ENCODE measurements at places on chromosomes 16 and 17.

GRCh38 chr17:73879987-73880386, 235.7 kb upstream of the SDK2 start:
- DNase-seq: no peak

GRCh38 chr17:79042421-79043190, 18.6 kb downstream of the C1QTNF1 start:
- DNase-seq: no peak

GRCh38 chr17:4559966-4560365, 411 bp downstream of the GGT6 start:
- DNase-seq: no peak

DNA sequence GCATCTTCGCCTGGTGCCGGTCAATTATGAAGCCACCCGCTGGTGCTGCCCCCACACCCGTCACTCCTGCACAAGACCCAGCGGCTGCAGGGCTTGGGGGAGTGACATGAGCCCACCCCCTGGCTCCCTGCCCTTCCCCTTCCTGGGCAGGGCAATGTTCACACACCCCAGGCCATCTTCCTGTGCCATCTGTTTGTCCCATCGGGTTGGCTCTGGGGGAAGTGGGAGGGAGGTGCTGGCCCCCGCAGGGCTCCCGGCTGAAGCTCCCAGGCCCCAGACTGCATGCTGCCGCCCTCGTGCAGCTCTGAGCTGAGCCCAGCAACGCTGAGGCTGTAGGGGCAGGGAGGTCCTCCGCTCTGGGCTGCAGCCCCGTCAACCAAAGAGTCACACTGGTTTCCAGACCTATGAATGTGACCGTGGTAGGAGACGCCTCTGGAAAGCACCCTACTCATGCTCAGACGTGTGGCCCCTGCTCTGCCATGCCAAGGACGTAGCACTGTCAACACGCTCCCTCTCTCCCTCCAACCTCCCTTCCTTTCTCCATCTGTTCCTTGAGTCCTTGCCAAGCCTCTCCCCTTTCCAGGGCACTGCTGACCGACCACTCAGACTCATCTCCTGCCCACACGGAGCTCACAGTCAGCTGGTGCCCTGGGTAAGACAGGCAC, 140.4 kb downstream of the ENGASE start:
- no peak for DNase-seq

DNA sequence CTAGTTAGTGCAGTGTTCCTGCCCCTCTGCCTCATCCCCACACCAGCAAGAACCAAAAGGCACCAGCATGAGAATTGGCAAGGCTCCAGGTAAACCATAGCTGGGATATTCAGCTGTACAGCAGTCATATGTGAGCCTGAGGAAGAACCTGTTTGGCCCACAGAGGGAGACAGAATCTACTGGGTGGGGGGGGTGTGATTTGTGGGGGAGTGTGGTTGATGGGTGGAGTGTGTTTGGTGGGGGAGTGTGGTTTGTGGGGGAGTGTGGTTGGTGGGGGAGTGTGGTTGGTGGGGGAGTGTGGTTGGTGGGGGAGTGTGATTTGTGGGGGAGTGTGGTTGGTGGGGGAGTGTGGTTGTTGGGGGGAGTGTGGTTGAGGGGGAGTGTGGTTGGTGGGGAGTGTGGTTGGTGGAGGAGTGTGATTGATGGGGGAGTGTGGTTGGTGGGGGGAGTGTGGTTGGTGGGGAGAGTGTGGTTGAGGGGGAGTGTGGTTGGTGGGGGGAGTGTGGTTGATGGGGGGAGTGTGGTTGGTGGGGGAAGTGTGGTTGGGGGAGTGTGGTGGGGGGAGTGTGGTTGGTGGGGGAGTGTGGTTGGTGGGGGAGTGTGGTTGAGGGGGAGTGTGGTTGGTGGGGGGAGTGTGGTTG, 19.5 kb downstream of the MINK1 start:
- DNase-seq: no peak

DNA sequence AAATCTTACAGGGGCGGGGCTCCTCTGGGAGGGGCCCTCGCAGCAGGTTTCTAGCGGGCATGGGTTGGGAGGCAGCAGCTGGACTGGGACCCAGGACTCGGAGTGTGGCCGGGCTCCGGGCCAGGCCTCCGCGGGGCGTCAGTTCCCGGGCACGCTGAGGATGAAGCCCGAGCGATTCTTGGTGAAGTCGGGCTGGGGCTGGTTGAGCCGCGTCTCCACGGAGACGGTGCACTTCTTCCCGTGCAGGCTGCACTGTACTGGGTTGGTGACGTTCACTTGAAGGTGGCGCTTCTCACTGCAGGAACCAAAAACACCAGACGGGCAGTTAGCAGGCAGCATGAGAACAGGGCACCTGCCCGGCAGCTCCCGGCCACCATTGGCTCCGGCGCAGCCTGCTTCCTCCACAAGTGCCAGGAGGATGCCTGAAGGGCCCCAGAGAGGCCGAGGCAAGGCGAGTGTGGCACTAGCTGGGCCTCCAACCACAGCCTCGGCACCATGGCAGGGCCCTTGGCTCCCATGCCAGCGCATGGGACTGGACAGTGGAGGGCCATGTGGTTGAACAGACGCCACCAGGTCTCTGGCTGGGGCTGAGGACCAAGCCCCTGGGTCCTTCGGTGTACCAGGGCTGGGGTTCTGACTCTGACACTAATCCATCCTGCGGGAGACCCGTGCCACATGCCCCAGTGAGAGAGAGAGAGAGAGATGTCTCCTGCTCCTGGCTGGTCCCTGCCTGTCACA, 8.0 kb downstream of the CDK5R1 start:
- DNase-seq: peak; percentile 29

- peak; percentile 41 for DNase-seq
Observed at GRCh38 chr16:14559809-14560241, 70.2 kb downstream of the PARN start.

DNA sequence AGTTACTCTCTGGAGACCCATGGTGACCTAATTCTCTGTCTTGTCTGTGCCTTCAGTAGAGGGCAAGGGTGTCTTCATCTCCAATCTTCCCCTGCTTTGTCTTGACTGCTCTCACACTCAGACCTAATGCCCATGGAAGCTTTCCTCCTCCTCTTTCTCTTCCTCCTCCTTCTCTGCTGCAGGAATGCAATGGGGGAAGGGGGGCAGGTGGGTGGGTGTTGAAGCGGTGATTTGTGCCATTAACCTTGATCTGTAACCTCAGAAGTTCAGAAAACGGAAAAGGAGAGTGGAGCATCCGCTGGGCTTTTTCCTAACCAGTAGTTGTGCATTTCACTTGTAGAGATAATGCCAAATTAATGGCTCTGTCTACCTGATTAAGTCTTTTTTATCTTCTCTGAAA, 172.3 kb upstream of the CDH11 start:
- DNase-seq: no peak

DNA sequence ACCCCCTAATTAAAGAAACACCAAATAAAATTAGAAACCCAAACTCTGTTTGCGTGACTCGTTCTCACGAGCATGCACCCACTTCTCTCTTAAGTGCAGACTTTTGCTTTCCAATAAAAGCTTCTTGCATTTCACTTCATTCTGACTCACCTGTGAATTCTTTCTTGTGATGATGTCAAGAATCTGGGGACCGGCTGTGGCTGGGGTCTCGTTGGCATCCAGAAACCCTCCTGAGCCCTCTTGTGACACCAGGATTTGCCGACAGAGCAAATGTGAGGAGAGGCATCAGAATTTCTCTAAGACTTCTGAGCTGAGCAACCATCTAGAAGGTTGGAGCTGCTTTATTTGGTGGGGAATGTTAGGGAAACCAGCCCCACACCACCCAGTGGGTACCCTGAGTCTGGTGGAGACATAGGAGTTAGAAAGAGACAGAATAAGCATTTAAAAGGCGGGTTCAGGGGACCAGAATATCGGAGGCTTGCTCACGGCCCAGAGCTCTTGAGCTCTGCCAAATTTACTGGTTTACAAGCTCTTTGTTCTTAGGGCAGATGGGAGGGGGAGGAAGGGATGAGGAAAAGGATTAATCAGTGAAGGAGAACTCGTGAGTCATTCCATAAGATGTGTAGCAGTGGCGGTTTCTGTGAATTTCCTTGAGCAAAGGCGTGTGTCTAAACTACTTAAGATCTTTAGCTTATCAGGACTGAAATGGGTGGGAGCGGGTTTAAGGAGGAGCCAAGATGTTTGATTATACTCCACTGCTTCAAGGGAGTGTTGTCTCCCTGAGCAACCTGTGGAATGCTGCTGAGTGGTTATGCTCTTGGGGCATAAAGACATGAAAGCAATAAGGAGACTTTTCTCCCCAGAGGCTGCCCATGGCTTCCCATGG, 24.2 kb upstream of the TMC5 start:
- no peak for DNase-seq

DNA sequence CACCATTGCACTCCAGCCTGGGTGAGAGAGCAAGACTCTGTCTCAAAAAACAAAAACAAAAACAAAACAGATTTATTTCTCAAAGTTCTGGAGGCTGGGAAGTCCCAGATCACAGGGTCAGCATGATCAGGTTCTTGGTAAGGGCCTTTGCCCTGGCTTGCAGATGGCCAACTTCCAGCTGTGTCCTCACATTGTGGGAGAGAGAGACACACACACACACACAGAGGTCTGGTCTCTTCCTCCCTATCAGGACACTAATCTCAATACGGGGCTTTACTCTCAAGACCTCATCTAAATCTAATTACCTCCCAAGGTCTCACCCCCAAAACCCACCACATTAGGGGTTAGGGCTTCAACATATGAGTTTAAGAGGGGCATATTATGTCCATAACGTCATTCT, 26.4 kb upstream of the TAOK1 start:
- no peak for DNase-seq

DNA sequence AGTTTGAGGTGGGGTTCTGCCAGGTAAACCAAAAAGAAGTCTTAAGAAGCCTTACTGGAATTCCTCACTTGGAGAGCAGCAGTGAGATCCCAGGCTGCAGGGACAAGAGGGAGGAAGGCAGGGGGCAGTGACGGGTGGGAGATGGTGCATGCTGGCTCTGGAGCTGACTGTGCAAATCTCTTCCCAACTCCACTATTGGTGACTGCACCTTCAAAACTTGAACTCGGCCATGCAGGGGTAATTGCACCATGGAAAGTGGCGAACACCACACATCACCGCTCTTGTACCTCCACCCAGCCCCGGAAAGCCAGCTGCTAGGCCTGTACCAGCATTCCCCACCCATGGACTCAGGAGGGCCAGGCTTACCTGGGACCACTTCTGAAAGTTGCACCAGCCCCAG, 51.4 kb upstream of the CDR2 start:
- no peak for DNase-seq

DNA sequence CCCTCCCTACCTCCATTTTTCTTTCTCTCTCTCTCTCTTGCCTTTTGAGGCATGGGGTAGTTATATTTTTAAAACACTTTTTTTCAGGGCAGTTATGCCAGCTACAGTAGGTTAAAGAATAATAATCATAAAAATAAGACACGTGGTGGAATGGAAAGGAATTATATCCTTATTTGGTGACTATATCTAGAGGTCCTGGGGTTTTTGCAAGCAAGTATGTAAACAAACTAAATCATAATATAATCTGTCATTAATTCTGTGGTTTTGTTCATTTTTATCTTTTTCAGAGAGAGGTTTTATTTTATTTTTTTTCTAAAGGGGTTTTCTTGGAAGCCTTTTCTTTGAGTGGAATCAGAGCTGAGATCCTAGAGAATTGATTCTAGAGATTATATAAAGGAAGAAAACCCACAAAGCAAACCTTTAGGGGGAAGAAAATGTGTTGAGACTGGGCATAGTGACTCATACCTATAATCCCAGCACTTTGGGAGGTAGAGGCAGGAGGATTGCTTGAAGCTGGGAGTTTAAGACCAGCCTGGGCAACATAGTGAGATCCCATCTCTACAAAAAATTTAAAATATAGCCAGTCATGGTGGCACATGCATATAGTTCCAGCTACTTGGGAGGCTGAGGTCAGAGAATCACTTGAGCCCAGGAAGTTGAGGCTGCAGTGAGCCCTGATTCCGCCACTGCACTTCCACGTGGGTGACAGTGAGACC, 53.2 kb downstream of the NQO1 start:
- no peak for DNase-seq

- no peak for DNase-seq
Observed at GRCh38 chr17:610276-610675, 104.4 kb downstream of the VPS53 start.

- DNase-seq: no peak
Observed at GRCh38 chr16:4836727-4837126, 10.4 kb downstream of the GLYR1 start.

GRCh38 chr16:31421587-31421986, 6.6 kb downstream of the COX6A2 start:
- DNase-seq: no peak

- DNase-seq: no peak
Observed at GRCh38 chr17:69581061-69581961, 166.8 kb downstream of the MAP2K6 start.

DNA sequence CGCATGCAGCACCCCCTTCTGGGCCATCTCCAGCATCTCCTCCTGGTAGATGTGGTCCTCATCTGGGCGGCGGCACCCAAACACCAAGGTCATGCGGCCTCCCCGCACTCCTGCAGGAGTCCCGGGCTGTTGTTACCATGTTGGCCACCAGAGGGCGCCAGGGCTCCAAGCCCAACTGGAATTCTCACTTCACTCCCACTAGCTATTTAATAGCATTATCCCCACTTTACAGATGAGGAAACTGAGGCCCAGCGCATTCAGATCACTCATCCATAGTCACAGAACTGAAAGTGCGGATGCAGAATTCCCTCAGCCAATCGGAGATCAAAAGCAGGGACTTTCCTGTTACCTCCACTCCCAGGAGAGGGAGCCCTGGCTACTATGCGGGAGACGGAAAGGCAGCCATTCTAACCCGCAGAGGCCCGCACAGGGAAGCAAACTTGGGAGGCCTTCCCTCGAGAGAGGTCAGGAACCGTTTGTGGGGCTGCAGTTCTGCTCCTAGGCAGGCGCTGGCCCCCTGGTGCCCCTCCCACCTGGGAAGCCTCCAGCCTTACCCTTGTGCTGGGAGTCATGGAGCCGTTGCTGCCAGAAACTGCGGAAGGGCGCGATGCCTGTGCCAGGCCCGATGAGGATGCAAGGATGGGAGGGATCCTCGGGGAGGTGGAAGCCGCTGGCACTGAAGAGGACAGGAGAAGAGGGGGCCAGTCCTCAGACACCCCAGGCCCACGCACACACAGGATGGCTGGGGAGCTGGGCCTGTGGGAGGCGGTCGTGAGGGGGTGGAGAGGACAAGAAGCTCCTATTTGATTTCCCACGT, 40.1 kb downstream of the NOS2 start:
- peak; percentile 6 for DNase-seq

GRCh38 chr17:48483471-48484131, 47.2 kb downstream of the HOXB1 start:
- DNase-seq: no peak

GRCh38 chr17:59244081-59244480, 23.8 kb downstream of the GDPD1 start:
- DNase-seq: no peak

DNA sequence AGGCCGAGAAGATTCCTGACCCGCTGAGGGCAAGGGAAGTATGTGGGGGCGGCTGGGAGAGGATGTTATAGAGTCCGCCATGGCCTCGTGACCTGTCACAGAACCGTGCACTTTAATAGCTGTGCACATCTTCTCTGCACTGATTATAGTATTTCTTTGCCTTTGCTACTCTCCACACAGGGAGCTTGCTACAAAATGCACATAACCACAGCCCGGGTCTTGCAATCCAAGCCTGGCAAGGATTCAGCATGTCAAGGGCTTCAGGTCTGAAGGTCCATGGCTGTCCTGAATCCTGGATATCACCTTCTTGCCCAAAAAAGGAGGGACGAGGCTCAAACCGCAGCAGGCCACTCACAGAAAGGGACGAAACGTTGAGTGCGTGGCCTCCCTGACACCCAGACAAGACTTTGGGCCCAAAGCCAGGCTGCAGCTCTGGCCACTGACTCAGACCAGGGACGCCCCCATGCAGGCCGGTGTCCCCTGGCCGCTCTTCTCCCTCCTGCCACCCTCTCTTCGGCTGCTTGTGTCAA, 43.7 kb downstream of the USP22 start:
- no peak for DNase-seq

- DNase-seq: no peak
Observed at GRCh38 chr17:42889809-42890208, 10.8 kb upstream of the G6PC1 start.

Measured in DMS153 (cell line).